CMK (cell line): ENCODE measurements at places on chromosomes 7 and 10.

DNA sequence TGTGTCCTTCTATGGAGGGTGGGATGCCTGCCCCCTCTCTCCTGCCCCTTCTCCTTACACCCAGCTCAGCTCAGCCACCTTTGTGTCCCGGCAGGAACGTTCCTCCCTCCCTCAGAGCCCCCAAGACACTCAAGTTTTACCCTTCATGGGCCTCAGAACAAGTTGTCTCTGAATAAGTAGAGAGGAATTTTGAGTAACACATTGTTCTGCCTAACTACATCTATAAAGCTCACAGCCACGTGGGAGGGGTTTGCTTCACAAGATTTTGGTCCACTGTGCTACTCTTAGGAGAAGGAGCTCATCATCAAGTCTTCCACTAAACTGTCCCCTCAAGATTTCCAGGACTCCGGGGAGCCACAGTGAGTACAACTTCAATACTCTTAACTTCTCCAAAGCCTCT is 51.6 kb upstream of the ZNF32 start:
- no peak for DNase-seq

DNA sequence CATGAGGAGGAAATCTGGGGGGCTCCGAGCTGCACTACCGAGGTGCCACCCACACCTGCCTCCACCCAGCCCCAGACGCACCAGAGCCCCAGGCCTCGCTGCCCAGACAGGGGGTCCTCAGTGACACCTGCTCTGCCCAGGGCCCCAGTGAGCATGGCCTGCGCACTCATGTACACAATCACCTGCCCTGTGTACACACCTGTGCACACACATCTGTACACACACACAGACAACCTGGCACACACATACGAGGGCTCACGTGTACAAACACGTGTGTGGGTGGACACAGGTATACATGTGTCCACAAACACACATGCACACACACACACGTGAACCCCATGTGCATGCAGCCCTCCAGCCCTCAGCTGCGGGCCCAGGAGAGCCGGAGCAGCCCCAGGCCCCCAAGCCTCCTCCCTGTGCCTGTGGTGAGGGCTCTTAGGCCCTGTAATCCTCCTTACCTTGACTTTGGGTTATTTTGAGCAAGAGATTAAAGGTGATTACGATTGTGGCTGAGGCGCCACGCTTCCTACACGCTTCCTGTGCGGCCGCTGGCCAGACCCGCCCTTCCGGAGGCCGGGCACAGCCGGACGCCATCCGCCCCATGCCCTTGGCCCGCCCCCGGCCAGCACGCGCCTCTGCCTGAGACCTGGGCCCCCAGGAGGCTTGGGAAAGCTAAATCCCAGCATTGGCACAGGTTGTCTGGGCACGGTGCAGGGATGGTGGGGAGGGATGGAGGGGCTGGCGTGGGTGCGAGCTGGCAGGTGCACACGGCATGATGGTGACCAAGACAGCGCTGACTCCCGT is 71.9 kb downstream of the ELFN1 start:
- no peak for DNase-seq

DNA sequence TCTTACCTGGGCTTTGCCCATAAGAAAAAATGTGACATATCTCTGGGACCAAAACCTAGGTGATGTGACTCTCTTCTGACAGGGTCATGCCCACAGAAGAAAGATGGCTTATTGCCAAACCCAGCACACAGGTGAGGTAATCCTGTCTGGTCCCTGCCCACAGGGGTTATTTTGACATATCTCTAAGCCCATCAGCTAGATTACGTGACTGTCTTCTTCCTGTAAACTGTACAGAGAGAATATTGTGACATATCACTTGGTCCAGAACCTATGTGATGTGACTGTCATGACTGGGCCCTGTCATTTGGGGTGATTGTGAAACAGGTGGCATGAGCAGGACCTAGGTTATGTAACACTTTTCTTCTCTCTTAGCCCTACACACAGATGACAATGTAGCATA is 48.8 kb upstream of the ZNF680 start:
- DNase-seq, result no peak

GRCh38 chr7:4791738-4792536 is 16.5 kb downstream of the AP5Z1 start:
- DNase-seq, result no peak

GRCh38 chr7:108079276-108079647 is 50.9 kb downstream of the LAMB4 start:
- DNase-seq, result no peak

GRCh38 chr10:46028584-46029460 is 1.6 kb downstream of the NCOA4 start:
- no peak for DNase-seq

DNA sequence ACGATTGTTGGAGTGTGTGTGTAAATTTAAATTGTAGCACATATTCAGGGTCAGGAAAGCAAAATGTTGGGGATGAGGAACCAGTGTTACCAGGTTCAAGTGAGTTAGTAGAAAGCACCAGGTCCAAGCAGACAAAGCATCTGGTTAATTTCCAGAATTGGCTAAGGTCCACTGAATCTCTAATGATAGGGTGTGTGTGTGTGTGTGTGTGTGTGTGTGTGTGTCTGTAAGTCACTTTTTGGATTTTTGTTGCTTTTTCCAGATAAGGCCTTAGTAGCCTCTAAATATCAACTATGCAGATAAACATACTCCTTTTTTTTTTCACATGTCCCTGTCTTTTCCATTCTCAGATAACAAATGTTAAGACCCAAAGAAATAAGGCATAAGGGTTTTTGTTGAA is 36.6 kb upstream of the FMC1 start:
- DNase-seq, result no peak

DNA sequence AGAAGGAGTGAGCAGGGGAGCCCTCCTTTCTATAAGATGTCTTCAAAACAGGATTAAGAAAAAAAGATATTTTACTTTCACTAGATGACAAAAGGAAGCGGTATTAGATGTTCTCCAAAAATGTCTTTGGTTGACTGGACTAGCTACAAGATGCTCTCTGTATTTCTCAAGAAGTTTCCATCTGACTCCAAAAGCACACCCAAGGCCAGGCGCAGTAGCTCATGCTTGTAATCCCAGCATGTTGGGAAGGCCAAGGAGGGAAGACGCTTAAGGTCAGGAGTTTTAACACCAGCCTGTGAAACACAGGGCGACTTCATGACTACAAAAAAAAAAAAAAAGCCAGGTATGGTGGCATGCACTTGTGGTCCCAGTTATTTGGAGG is 84.5 kb downstream of the PIP4K2A start:
- no peak for DNase-seq

GRCh38 chr10:36666451-36666850 is 458.9 kb upstream of the ANKRD30A start:
- DNase-seq, result no peak

DNA sequence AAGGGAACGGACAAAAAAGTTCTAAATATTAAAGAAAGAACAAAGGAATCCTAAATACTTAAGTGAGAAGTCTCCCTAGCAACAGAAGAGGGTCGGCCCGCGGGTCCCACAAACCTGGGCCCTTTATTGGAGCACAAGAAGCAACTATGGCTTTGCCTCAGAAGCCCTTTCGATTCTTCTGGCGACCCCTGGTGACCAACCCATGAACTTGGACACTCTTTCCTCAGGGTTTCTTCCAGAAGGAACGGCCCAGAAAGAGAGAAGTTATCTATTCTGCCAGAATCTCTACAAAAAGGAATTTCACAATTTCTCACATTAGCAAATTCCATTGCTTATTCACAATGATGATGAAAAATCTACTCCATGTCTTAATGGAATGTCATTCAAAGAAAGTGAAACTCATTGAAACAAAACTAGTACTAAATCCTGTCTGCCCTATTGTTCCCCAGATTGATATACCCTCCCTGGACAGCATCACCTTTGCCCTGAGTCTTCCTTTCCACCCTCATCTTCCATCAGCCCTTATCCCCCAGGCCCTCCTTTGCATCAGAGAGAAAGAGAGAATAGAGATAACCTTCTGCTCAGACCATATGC is 43.7 kb downstream of the CPVL start:
- DNase-seq, result no peak

GRCh38 chr7:100949227-100949932 is at the start of gene MUC3A:
Gene MUC3A (plus strand): TSS chr7:100949534. CDS start chr7:100949625, 91 bp downstream.
- DNase-seq, result no peak

GRCh38 chr7:42100156-42100508 is 136.9 kb downstream of the GLI3 start:
- no peak for DNase-seq

- DNase-seq, result no peak
Observed at GRCh38 chr10:91590904-91591796, 41.7 kb downstream of the PPP1R3C start.

DNA sequence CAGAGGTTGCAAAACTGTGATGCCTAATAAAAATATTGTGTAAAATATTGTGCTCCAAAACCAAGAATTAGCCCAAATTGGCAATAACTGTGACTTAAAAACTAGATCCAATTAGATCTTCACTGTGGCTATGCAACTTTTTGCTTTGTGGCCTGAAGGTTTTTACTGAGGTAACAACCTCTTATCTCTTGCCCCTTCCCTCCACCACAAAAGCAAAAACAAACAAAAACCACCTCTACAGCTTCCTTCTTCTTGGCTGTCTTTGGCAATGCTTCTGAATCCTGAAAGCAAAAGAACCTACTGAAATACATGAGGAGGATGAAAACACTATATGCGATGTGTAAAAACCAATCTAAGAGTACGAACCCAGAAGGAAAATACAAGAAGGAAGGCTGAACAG is 226.7 kb upstream of the MBL2 start:
- DNase-seq, result no peak

GRCh38 chr7:31419505-31420055 is 79.1 kb upstream of the NEUROD6 start:
- DNase-seq, result no peak

- no peak for DNase-seq
Observed at GRCh38 chr10:116733566-116733965, 8.8 kb downstream of the HSPA12A start.

DNA sequence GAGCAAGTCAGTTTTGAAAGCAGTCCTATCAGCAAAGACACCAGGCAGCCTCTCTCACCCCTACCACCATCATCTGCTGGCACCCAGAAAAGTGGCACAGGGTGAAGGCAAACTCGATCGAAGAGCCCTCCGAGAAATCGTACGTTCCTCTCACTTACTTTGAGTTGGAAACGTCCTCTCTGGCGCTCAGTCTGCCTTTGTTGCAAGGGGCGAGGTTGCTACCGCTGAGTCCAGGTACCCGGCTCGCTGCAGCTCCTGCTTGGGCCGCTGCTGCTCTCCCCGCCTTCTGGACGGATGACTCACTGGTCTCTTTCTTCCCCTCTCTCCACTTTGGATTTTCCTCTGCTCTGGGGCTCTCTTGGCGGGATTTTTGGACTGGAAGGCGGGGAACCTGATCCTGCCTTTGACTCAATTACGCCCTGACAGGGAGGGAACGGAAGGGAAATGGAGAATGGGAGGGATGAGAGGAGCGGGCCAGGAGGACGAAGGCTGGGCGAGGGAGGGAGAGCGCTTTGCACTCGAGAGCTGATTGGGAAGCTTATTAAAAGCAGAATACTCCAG is at the start of gene PTN:
TSS of gene PTN (minus strand) at position 453 of the 561 bp plus-strand sequence. CDS start 88,760 bp downstream, outside the sequence.
- DNase-seq, result no peak

DNA sequence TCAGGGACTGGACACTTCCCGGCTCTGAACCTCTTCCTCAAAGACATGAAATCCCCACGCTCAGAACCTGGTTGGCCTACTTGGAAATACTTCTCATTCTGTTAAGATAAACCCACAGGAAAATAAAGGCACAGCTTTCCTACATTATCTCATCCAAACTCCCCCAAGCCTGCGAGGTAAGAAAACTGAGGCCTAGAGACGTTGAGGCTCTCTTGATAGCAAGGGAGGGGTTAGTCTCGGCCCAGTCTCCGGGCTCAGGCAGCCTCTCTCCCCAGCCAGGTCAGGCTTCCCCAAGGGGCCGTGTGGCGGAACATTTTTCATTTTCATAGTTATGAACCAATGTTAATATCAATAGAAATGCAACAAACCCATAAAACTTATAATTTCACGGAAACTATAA is 4.6 kb upstream of the EIF3B start:
- DNase-seq, result no peak

- DNase-seq, result no peak
Observed at GRCh38 chr10:73156054-73156453, 11.8 kb downstream of the ECD start.

- DNase-seq, result no peak
Observed at GRCh38 chr7:7988706-7989105, 20.1 kb downstream of the GLCCI1 start.

DNA sequence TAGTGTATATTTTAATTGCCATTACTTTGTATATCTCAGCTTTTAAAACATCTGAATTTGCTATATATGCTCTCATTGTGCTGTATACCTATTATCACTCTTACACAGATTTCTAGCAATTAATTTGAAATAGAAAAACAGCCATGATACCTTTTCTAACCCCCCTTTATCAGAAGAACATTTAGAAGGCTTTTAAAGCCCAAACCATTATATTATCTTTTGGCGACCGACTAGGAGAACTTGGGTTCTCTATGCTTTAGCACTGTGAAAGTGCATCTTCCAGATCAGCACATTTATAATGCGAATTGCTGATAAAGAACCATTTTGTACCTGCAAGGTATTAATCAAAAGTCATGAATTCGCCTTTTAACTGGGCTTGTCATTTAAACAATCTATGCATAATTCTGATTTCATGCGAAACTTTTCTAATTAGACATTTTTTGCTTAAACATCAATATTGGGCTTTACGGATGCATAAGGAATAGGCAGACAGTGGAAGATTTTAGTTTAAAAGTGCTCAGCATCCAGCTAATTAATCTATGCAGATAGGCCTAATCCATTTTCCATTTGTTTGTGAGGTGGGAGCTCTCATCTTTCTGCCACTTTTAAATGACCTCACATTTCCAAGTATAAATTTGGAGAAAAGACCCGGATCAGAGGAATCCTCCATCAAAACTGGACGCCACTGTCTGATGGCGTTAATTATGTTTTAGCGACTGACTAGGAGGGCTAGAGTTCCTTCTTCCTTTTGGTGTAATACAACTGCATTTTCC is 1.2 kb upstream of the MLLT10 start:
- DNase-seq, result no peak
